ENCODE measurements at places on chromosomes 11 and 22. TPM values are rescaled to one million over a fixed set of nuclear protein-coding genes. Genes with fewer than 3 reads are reported as not detected.

- no peak for DNase-seq
Measured at GRCh38 chr11:36622431-36623136, 24.5 kb upstream of the RAG2 start.

DNA sequence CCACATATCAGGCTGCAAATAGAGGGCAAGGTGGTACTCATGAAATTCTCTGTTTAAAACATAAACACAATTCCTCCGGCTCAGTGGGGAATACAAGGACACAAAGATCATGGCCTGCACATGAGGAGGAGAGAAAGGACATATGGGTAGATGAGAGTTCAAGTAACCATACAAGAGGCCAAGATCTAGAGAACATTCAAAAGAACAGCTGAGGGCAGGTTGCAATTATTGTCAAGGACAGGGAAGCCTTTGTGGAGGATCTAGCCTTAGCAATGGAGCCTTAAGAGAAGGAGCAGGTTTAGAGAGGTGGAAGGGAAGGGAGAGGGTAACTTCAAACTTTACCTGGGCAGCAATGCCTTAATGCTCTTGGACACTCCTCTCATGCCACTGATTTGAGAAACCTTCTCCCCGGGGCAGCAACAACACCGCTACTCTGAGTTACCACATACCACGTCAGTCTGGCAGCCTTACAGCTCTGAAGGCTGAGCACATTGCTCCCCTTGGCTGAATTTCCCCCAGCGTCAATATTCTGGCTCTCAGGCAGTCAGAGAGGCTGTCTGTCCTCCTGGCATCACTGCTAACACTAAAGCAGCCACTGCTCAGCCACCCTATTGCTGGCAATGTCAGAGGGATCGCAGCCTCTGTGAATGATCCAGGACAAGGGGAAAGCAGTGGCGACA is 55.5 kb downstream of the CLPB start:
- DNase-seq: peak; percentile 45

GRCh38 chr11:45674481-45675190 is 9.2 kb upstream of the CHST1 start:
- DNase-seq: no peak

- DNase-seq: no peak
Measured at GRCh38 chr11:120141113-120141767, 3.3 kb upstream of the TRIM29 start.

DNA sequence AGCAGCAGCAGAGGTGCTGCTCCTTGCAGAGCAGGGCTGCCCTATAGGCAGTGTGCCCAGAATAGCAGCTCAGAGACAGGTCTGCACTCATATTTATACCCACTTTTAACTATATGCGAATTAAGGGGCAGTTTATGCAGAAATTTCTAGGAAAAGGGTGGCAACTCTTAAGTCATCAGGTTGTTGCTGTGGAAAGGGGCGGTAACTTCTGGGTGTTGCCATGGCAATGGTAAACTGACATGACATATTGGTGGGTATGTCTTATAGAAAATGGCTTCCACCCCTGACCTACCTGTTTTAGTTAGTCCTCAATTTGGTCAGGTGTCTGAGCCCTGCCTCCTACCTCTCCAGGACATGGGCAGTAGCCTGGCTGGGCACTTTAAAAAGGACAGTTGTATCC is 122.3 kb downstream of the ATXN10 start:
- DNase-seq: no peak

DNA sequence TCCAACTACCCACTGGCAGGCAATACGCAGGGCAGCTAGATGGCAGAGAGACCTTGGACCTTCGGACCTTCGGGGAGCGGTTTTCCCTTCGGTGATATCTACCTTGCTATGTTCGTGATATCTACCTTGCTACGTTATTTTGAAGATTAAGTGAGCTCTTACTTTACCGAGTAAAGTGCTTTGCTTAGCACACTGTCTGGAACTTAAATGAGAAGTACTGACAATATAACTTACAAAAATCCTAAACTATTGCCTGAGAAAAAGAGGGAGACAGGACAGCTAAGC is 1.0 kb upstream of the PRDM10 start:
- DNase-seq: no peak

GRCh38 chr22:44669561-44669976 is 32.4 kb upstream of the PRR5 start:
- DNase-seq: no peak

DNA sequence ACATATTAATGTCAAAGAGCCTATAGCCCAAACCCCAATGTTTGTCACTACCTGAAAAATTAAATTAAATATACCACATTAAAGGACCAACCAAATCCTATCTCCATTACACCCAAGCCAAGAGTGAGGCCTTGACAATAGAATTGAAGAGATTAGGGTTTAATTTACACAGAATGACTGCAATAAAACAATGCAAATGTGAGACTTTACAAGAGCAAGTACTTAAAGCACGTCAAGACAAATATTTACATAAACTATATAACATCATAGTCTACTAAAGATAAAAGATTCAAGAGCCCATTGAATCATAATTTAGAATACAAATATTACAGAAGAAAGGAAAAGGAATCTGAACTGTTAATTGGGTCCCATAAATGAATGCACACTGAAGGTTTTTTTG is 85.6 kb downstream of the CADM1 start:
- DNase-seq: no peak

DNA sequence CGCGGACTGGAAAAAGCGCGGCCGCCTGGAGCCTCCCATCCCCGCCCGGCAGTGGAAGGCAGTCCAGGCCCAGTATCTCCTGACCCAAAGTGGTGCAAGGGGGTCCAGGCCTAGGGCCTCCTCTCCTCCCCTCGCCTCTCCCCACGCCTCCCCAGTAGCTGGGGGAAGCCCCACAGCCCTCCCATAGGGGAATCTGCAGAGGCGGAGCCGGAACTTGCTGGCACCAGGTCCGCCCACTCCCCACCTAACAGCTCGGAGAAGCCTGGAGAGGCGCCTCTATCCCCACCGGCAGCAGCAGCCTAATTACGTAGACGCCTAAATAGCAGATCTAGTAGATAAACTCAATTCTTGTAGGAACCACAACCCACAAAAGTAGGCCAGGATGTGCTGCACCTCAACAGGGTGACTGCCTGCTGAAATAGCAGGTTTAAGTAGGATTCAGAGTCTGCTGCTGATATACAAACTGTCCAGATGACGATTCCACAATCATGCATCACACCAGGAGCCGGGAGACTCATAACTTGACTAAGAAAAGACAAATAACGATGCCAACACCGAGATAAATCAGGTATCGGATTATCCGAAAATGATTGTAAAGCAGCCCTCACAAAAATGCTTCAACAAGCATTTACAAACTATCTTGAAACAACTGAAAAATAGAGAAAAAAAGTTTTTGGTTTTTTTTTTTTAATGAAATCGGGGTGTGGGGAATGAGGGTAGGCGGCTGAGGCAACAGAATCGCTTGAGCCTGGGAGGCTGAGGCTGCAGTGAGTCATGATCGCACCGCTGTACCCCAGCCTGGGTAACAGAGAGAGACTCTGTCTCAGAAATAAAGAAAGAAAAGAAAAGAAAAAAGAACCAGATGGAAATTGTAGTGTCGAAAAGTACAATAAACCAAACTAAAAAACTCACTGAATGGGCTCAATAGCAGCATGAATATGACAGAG is 11.4 kb upstream of the BRD1 start:
- DNase-seq: no peak

GRCh38 chr22:41535244-41535643 is 9.0 kb downstream of the POLR3H start:
- DNase-seq: no peak

- DNase-seq: no peak
Measured at GRCh38 chr22:27197052-27197451, 539.7 kb downstream of the MIAT start.

- no peak for DNase-seq
Measured at GRCh38 chr22:16989915-16990314, 18.1 kb downstream of the GAB4 start.

- no peak for DNase-seq
Measured at GRCh38 chr11:125174686-125175085, 10.1 kb downstream of the PKNOX2 start.

DNA sequence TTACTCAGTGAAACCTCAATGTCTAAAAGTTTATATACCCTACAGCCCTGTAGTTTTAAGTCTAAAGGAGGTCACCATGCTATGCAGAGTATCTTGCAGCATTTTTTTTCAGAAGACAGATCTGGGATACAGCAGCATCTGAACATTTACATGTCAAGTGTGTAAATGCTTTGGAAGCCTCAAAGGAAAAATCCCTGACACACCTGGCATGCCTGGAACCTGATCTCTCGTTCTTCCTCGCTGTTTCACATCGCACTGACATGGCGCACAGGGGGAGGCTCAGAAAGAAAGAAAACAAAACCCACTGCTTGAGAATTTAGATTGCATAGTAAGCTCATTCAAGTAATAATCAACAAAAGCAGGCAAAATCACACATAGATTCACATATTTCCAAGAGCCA is 31.0 kb downstream of the PAX6 start:
- no peak for DNase-seq

GRCh38 chr11:20596205-20597153 is 2.9 kb upstream of the SLC6A5 start:
- no peak for DNase-seq

The PRR5L gene
- 12.9 TPM for total RNA-seq

The MLC1 gene
- total RNA-seq: 33.1 TPM

The LIF gene
- 0.09 TPM for total RNA-seq

The SLC7A4 gene
- 2.0 TPM for total RNA-seq

The TRPC6 gene
- 5.4 TPM for total RNA-seq

The OR8D1 gene
- not detected for total RNA-seq

The APOA4 gene
- 0.45 TPM for total RNA-seq

The TRIM6 gene
- 0.27 TPM for total RNA-seq

The YPEL4 gene
- 1.8 TPM for total RNA-seq

The PGA5 gene
- total RNA-seq: not detected

All from cerebellum (tissue), 4 donors.